ENCODE measurements at places on chromosomes 7 and 10.

DNA sequence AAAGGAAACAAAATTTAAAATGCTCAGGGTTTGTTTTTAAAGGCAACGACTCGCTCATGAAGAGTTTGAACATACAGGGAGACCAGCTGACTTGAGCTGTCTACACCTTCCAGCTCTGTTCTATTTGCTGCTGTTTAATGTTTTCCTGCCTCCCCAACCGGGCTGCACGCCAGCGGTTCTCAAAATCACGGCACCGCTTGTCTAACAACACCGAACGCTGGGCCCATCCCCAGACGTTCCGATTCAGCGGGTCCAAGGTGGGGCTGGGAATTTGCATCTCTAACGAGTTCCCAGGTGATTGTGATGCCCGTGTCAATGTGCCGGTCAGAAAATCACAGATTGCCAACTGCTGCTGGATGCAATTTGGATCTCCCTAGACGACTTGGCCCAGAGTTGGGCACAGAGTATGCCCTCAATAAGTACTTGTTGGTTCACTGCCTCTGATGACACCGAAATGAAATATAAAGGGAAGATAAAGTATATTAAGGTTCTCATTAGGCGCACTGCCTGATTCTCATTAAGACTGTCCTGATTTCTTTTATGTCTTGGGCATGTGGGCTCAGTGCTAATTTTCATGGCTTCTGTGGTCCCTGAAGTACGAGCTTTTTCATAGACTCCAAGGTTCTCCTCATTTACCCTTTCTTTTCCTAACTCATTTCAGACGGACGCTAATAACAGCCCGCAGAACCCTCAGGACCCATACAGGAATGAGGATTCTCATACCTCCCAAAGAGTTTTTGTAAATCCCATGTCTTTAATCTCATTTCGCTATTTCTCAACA is 28.5 kb downstream of the CELF2 start:
- no peak for DNase-seq

GRCh38 chr10:29772403-29772802 is 137.6 kb upstream of the SVIL start:
- no peak for DNase-seq

DNA sequence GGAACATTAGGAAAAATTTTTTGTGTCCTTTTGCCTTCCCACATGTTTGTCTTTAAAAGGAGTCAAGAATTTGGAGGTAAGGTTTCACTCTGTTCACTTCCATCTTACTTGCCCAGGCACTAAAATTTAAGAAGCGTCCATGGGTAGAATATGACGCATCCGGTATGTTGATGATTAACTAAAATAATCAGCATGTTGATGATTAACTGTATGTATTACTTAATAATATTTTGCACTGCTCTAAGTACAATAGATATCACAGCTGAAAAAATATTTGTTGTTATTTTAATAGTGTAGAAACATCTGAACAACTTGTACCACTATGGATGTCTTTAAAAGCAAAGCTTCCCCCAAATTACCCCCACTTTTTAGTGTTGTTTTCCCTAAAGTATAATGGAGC is 11.5 kb downstream of the ANKRD22 start:
- DNase-seq, result no peak

DNA sequence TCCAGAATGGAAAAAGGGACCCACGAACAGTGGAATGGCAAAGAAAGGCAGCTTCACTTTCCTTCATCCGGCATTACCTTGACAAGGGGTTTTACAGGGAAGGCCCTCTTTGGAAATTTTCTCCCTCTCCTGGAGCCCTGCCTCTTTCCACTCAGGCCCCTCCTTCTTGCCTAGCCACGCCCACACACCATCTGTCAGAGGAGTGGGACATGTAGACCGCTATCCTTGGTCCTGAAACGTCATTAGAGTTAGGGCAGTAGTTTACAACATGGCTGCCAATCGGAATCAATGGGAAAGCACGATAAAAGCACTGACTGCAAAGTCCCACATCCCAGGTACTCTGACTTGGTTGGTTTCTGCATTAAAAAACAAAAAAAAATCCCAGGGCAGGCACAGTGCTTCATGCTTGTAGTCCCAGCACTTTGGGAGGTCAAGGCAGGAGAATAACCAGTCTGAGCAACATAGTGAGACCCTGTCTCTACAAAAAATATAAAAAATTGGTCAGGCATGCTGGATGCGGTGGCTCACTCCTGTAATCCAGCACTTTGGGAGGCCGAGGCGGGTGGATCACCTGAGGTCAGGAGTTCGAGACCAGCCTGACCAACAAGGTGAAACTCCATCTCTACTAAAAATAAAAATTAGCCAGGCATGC is 96.4 kb downstream of the MARCHF5 start:
- DNase-seq, result no peak

DNA sequence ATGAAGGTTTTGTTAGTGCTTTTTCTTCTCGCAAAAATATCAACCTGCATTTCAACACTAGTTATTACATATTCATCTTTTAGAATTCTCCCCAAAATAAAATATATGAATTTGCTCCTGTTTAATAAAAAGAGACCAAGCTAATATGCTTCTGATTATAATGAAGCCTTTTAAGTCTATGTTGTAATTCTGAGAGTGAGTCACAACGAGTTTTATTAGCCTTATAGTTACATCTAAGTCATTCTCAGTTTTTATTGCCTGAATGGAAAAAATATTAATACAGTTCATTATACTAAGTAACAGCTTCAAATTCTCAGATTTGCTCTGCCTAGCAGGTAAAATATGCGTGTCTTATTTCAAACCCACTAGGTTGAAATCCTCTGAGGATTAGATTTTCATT is 152.4 kb upstream of the CELF2 start:
- no peak for DNase-seq

DNA sequence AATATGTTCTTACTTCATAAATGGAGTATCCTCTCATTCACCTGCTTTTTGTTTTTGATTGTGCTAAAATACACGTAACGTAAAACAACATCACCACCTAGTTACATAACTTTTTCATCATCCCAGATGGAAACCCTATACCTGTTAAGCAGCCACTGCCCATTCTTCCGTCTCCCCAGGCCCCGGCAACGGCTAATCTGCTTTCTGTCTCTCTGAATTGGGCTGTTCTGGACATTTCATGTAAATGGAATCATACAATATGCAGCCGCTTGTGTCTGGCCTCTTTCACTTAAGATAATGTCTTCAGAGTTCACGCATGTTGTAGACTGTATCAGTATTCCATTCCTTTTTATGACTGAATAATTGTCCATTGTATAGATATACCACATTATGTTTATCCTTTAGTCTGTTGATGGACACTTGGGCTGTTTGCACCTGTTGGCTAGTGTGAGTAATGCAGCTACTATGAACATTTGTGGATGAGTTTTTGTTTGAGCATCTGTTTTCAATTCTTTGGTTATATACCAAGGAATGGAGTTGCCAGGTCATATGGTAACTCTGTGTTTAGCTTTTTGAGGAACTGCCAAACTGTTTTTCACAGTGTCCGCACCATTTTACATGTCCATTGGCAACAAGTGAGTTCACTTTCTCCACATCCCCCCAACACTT is 14.1 kb upstream of the SUN1 start:
- no peak for DNase-seq

DNA sequence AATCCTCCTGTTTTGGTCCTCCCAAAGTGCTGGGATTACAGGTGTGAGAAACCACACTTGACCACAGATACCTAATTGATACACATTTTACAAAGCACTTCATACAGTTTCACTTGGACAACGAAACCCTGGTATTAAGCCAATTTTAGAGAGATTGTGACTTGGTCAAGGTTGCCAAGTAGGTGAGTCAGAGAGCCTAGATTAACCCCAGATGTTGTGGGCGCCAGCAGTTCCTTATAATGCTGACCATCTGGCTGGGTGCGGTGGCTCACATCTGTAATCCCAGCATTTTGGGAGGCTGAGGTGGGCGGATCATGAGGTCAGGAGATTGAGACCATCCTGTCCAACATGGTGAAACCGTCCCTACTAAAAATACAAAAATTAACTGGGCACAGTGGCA is 4.9 kb upstream of the PHKG1 start:
- no peak for DNase-seq

- DNase-seq, result no peak
These were observed 445.6 kb downstream of the GFRA1 start for GRCh38 chr10:115827231-115828009.

GRCh38 chr7:82443547-82444219 is at the start of gene CACNA2D1:
CACNA2D1 (minus strand) TSS chr7:82443777.
- no peak for DNase-seq

GRCh38 chr7:135251496-135252391 is 18.1 kb downstream of the STRA8 start:
- DNase-seq, result no peak

All from stimulated activated CD4-positive, alpha-beta T cell treated with anti-CD3 and anti-CD28 coated beads, Interleukin-1b, Interleukin-23, amount 100 ng/mL, for 24 hours (primary cell).